ENCODE measurements at places on chromosomes 4 and X.

DNA sequence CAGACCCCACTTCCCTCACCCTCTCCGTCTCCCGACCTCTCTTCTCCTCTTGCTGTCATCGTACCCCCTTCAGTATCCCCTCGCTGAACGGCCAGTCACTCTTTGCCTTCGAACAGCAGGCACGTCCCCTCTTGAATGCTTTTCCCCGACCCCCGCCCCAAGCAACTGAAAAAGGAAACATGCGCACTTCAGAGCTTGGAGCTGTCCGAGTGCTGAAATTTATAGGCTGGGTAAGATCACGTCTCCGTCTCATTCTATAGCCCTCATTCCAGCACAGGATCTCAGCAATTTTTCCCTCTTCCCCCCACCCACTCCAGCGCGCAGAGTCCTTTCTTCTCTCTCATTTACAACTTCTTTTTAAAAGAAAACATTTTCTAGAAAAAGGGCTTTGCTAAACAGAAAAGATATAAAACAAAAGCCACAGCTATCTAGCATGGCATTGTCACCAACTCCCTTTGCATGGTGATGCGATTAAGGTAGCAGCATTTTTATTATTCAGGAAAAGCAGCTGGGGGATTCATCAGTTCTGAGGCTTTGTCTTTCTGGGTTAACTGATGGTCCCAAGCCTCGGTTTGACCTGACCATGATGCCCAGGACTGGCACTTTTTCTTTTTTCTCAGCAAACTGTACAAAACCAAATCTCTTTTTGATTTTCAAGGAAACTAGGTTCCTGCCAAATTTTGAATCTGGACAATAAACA is at the start of gene GLRA2:
Gene GLRA2, plus strand, starts transcription at position 247 of the 700 bp plus-strand sequence. CDS start 522 bp downstream, outside the sequence.
- DNase-seq = peak; percentile 81

DNA sequence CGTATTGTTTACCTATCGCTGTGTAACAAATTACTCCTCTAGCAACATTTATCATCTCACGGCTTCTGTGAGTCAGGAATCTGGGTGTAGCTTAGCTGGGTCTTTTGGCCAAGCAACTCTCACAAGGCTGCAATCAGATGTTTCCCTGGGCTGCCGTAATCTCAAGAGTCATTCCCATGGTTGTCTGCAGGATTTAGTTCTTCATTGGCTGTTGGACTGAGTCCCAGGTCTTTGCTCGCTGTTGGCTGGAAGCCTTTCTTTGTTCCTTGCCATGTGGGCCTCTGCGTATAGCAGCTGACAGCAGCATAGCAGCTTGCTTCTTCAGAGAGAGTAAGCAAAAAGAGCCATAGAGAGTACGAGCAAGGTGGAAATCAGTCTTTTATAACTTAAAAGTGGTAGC is 16.8 kb downstream of the POLR2B start:
- peak; percentile 80 for DNase-seq

GRCh38 chr4:22486276-22486675 is 29.6 kb downstream of the ADGRA3 start:
- DNase-seq = no peak

DNA sequence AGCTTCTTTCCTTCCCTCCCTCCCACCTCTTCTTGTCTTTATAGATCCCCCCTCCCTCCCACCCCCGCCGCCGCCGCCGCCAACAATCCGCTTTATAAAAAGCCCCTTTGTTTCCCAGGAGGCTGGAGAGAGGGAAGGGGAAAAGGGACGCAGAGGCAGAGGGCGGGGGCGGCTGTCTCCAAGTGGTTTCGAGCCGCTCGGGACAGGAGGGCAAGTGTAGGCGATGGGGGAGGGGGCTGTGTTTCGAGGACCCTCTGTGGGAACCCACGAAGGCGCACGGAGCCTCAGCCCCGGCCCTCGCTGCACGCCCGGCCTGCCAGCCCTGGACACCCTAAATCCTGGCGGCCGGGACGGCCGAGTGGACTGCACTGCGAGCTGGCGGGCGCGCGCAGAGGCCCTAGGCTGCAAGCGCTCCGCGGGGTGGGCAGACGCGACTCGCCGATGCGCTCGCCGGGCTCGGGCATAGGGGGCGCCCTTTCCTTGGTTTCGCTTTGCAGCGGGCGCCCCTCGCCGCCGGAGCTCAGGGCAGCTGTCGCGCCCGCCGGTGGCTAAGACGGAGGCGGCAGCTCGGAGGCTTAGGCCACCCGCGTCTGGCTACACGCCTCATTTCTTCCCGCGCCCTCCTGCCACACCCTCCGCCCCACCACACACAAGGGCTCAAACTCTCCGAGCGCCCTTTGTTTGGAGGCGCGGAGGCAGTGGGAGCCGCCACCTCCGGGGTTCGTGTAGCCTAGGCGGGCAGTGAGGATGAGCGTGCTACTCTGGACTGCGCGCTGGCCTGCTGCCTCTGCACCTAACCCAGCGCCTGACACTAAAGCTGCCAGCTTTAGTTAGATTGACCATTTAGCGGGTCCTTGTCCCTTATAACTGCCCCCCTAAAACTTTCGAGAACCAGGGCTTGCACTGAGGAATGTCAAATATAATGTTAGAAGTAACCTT is 2.2 kb downstream of the MAMLD1 start:
- DNase-seq = peak; percentile 77

DNA sequence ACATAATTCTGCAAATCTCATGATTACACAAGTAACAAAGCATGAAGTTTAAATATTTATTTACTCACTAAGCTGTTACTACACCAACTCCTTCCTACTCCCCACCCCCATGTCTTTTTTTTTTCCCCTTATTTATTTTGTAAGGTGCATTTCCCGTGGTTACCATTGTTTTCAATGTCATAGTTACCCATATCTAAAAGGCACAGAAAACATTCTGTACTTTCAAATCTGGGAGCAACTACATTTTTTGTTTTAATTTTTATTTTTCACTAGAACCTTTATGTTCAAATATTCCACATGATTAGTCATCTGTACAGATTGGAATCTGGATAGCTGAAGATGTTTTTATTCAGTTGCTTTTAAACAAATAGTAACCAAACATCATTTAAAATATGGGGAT is 62.8 kb downstream of the PPP3CA start:
- DNase-seq = no peak

DNA sequence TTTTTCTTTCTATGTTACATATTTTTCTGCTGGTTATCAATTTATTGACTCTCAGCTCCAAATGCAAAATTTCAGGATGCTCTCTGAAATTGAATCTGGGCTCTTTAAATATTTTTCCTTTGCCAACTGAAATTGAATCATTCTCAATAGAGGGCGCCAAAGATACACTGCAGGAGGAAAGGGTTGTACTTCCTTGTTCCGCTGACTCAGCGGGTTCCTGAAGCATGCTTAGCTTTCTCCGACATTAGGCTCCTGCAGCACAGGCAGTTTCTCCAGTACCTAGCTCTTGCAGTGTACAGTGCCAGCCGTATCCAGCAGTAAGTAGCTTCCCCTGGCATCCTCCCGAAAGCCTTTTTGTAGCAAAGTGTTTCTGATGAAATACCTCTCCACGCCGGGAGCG is 28.8 kb upstream of the CFAP47 start:
- DNase-seq = peak; percentile 25

DNA sequence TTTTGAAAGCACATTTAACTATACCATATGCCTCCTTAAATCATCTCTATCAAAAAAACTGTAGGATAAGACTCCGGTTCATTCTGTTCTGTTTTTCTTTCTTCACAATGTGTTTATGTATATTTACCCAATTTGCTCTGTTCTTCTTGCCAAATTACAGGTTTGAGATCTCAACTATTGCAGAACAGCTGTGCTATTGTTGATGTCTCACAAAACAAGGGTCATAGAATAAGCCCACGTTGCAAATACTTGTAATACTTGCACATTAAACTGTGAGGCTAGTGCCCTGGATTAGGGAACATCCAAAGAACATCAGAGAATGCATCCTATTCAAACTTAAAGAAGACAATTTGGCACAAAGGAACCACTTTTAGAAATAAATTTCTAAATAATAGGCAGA is 45.4 kb downstream of the ANTXR2 start:
- DNase-seq = no peak

DNA sequence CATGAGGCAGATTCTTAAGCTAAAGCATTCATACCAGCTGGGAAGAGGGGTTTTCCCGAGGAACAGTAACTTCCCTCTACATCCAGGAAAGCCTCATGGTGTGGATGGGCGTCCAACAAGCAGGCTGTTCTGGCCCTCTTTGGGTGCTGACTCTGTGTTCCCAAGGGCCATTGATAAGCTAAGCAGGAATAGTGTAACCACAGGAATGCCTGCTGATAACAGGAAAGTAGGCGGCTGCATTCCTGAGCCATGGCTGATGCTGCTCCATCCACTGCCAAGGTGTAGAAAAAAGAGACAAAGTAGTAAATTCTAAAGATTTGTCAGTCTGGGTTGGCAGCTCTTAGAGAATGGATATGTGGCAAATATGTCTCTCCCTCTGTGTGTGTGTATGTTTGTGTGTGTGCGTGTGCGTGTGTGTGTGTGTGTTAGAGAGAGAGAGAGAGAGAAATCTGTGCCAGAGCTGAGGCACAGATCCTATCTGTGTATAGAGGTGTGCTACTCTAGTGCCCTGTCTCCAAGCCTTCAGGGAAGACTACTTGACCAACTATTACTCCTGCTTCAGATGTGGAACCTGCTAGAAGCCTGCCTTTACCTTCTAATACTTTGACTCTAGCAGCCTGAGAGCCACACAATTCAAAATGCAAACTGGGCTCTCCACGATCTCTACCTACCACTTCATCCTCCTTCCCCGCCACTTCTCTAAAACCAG is 353.1 kb upstream of the NR3C2 start:
- DNase-seq = no peak

- DNase-seq = no peak
These were observed 491.1 kb downstream of the PACRGL start for GRCh38 chr4:21191317-21191716.

DNA sequence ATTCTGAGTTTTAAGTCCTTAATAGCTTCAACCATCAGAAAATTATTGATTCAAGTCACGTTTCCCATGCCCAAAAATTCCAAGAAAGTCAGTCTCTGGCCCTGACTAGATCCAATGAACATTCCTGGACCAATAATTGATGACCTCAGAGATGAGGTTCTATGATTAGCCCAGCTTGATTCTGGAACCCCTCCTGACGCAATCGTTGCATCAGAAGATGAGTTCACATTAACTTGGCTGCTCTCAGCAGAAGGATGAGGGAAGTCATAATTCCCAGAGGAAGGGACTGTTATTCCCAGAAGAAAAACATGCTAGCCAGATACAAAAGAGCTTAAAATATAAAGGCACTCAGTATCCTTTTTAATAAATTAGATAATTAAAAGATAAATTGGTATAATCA is 34.3 kb upstream of the CPEB2 start:
- no peak for DNase-seq

- DNase-seq = no peak
These were observed 30.7 kb upstream of the SGMS2 start for GRCh38 chr4:107793996-107794395.

DNA sequence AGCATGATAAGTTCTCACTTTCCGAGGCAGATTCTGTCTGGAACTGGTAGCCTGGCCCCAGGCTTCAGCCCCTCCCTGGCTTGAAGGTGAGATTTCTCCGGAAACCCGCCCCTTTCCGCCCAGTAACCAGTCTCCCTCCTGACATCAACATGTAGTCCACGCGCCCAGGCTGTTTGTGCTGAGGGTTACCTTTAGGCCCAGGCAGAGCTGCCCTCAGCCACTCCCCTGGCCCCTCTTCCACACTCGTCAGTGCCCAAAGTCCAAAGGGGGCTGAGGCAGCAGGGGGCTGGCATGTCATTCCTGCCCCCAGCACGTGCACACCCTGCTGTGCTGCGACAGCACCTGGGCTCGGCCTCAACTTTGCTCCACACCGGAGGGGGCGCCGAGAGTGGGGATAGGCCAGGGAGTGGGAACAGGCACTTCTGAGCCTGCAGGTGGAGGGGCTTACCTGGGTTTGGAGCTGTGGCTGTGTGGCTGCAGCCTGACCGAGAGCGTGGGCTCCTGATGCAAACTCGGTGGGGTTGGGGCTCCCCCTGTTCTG is 69.5 kb upstream of the ANK2 start:
- no peak for DNase-seq

- no peak for DNase-seq
These were observed 315.3 kb downstream of the DHRSX start for GRCh38 chrX:2185341-2186082.

- DNase-seq = no peak
These were observed 38.2 kb upstream of the UXT start for GRCh38 chrX:47697181-47697580.

DNA sequence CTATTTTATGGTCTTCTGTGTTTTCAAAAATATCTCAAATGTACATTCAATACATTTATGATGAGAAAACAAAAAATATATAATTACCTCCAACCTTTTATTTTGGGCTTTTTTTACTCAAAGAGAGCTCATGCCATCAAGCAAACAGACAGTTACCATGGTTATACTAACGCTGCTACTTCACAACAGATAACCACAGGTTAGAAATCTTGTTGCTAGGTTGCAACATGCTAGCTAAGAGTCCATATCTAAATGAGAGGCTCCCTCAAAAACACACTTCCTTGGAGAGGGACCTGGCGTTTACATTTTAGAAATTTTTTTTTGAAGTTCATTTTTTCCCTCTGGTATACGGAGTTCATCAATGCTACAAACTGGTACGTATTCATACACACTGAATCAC is 44.3 kb downstream of the TBC1D9 start:
- DNase-seq = no peak

DNA sequence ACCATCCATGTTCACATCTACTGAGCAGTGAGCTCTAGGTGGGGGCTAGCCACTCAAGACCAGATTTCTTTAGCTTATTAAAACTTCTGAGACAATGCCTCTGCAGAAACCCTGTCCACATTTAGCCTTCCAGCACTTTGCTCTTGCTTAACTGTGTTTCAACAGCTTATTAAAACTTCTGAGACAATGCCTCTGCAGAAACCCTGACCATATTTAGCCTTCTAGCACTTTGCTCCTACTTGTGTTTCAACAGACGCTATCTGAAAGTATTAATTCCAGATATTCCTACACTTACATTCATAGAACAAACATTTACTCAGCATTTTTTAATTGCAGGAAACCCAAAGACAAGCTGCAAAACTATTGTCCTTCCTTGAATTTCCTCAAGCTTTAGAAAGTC is 91.9 kb downstream of the SEL1L3 start:
- no peak for DNase-seq

DNA sequence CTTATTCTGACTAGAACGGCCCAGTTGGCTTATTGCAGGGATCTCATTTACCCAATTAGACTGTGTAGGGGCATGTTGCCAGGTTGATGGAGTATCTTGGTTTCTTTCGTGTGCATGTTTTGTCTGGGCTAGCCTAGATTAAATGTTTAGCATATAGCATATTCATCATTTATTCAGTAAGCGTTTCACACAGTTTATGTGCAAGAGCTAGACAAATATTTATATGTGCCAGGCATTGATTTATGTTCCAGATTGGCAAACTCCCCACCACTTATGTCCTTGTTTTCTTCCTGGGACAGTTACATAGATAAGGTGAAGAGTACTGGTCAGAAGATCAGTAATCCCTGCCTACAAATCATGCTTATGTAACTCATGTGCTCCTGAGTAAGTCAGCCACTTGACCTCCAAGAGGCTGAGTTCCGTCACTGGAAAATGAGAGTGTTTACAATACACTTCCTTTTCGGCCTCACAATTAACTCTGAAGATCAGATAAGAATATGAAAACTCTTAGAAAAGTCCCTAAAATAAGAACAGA is 57.2 kb downstream of the RUFY3 start:
- no peak for DNase-seq
